ENCODE measurements at places on chromosomes 12 and 14.

GRCh38 chr12:116196226-116196625 is 81.3 kb downstream of the MED13L start:
- no peak for DNase-seq

DNA sequence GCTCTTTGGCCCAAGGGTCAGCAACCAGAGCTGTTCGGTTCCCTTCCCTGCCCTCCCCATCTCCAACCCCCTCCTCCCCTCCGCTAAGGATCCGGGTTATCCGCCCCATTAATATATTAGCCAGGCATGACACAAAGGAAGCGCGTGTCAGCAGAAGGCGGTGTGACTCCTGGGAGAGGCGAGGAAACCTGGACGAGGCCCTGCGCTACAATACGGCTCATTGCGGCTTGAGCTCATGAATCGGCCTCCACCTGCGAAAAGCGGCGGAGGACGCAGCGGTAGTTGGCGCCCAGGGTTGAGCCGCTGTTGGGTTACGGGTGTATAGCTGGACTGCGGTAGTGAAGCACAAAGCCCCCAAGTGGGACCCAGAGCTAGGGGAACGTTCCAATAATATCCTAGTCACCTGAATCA is 9.9 kb downstream of the FOXA1 start:
- no peak for DNase-seq

DNA sequence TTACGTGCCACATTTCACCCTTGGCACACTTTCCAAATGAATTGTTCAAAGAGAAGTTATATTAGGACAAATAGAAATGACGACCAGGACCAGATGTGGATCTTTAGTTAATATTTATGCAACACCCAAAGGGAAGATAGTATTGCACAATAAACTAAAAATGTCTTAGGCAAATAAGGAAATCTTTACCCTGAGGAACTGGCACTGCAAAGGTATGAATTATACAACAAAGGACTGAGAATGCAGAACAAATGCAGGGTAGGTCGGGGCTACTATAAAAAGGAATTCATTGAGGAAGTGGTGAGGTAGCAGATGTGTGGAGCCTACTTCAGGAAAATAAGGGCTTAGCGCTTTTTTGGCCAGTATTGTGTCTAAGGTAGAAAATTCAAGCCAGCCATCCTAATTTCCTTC is 3.9 kb upstream of the TMTC2 start:
- DNase-seq, result no peak

- DNase-seq, result no peak
Measured at GRCh38 chr14:90649557-90650135, 166.6 kb downstream of the TTC7B start.

GRCh38 chr14:32010604-32011125 is 66.4 kb upstream of the ARHGAP5 start:
- no peak for DNase-seq

DNA sequence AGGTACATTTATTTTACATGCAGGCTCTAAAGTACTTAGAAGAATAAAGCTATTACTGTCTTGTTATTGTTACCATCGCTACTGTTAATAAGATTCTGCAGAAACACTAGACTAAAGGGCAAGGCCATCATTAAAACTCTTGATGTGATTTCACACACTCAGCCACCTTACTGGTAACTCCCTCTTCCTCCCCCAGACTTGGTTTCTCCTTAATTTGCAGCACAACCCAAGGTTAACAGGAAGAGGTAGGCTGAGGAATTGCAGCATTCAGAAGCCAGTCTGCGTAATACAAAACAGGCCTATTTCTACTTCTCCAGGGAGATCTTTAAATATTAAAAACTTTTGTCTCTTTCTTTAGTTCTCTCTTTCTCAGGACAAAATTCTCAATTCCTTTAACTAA is 210.3 kb downstream of the BTG1 start:
- DNase-seq, result no peak

DNA sequence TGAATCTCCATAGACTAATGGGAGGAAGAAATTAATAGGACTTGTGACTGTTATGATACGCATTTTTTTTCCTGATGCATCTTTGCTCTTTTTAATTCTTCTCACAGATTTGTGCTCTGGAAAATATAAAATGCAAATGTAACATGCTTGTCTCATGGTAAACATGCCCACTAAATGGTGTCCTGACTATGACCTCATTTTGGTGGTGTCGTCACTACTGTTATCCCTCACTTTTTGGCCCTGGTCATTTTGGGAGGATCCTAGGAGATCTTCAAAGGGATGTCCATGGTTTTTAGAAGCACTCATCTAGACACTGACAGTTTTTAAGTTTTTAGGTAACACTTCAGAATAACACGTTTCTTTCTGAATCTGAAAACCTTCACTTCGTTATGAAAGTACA is 790.8 kb upstream of the FBXO33 start:
- DNase-seq, result no peak

- DNase-seq, result no peak
Measured at GRCh38 chr12:127909041-127909440, 357.9 kb upstream of the TMEM132C start.

- no peak for DNase-seq
Measured at GRCh38 chr14:83556746-83557453, 1973.0 kb upstream of the FLRT2 start.

DNA sequence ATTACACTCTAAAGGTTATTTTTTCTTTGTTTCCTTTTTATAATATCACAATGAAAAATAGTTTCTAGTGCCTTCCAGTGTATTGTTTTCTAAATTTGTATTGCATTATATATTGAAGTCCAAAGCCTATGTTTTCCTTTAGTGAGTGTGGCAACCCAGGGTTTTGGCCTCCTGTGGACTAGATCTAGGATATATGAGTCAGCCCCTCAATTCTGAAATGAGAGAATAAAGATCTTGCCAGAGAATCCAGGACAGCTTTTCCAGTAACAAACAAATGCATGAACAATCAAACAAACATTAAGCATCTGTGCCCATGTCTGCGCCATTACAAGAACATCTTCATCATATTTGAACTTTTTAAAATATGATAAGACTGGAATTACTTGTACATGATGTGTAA is 70.7 kb upstream of the SSTR1 start:
- DNase-seq, result no peak

- DNase-seq, result no peak
Measured at GRCh38 chr12:38328306-38328895, 11.8 kb downstream of the ALG10B start.

DNA sequence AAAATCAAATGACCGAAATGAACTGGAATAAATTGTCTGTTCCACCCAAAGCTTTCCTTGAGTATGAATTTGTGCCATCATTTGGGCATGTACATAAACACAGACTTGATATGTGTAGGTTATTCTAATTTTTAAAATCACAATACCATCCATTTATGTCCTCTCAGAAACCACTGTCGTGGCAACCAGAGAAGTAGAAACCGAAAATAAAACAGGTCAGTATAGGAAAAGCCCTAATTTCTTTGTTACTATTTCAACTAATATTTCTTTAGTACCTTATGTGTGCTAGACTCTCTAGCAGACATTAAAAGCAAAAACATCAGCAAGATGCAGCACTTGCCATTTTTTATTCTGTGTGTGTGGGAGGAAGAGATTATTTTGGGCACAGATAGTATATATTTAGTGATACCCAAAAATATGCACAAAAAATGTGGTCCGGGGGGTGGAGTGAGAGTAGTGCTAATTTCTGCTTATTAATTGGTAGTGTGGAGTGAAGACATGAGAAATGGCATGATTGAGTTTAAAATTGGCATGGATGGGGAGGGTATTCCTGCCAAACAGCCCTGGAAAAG is 130.8 kb upstream of the CNTN1 start:
- no peak for DNase-seq

- no peak for DNase-seq
Measured at GRCh38 chr12:107066691-107067090, 26.7 kb downstream of the CRY1 start.

DNA sequence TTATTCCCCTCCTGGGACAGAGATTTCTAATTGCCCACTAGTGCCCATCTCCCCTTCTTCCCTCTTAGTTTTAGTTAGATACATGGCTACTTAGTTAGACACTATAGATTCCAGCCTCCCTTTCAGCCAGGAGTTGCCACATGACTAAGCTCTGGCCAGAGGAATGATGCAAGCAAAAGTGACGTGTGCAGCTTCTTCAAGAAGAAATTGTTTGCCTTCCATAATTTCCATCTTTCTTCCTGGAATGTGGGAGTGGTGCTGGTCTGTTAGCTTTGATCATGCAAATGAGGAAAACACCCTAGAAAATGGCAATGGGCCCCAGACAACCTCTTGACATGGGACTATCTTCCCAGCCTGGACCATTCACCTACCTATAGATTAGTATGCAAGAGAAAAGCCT is 21.4 kb downstream of the CCDC177 start:
- DNase-seq, result no peak

- DNase-seq, result no peak
Measured at GRCh38 chr14:101557811-101558738, 3.2 kb upstream of the DIO3 start.

GRCh38 chr12:95605087-95605486 is 53.8 kb upstream of the USP44 start:
- DNase-seq, result no peak

Data from hindlimb muscle (tissue), 1 donor.